ENCODE measurements at places on chromosomes 5 and 9.

DNA sequence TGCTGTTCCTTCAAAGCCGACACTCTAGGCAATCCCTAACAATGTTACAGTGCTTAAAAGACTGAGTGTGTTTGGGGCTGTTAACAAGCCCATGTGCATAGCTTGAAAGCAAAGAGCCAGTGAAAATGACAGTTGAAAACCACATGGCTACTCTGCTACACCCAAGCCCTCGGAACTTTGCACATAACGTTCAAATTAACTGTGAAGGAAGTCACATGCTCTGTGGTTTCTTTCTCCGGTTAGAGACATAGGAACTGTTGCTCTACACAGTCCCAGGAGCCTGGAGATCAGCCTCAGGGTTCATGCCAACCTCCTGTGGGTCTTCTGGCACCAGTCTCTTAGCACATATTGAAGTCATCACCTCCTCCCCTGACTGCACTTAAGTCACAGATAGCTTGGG is 51.1 kb downstream of the C9orf152 start:
- peak; percentile 82 for DNase-seq

GRCh38 chr5:3104429-3105060 is 353.1 kb upstream of the IRX2 start:
- DNase-seq: no peak

GRCh38 chr5:119398727-119399466 is 43.1 kb downstream of the TNFAIP8 start:
- DNase-seq: no peak

GRCh38 chr5:89255845-89256463 is 373.0 kb upstream of the MEF2C start:
- peak; percentile 92 for DNase-seq

DNA sequence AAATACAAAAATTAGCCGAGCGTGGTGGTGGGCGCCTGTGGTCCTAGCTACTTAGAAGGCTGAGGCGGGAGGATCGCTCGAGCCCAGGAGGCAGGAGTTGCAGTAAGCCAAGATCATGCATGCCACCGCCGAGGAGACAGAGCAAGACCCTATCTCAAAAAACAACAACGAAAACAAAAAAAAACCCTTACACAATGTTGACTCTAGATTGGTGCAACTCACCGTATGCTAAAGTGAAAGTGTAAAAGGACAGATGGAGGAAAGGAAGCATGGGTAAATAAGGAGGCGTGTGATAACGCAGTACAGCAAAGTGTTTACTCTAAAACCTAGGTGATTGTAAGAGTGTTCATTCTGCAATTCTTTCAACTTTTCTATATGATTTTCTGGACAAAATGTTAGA is 15.9 kb upstream of the RUFY1 start:
- DNase-seq: peak; percentile 57

- DNase-seq: no peak
Measured at GRCh38 chr5:137280656-137281055, 218.5 kb downstream of the SPOCK1 start.

- no peak for DNase-seq
Measured at GRCh38 chr5:151058891-151059489, 21.8 kb downstream of the TNIP1 start.

- DNase-seq: peak; percentile 31
Measured at GRCh38 chr5:72235725-72236124, 84.3 kb downstream of the MRPS27 start.

- no peak for DNase-seq
Measured at GRCh38 chr9:117375956-117376355, 38.9 kb downstream of the ASTN2 start.

GRCh38 chr5:107821288-107821687 is 150.6 kb upstream of the EFNA5 start:
- DNase-seq: no peak

GRCh38 chr5:56522960-56523359 is 289.8 kb upstream of the ANKRD55 start:
- DNase-seq: no peak

- DNase-seq: no peak
Measured at GRCh38 chr5:91357012-91357634, 26.0 kb downstream of the ARRDC3 start.

DNA sequence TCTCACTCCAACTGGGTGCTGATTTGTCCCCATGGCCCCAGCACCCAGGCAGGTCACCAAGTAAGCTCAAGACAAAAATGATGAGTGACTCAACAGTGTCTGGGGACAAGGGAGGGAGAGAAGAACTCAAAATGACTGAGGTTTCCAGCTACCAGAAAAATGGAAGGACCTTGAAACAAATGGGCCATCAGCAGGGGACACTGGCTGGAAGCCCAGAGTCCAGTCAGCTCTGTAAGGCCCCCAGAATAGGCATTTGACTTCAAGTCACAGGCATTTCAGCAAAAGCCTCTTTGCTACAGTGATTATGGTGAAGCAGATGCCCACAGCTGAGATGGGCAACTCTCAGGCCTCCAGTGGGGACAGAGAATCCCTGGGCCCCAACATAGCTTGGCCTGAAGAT is 139.0 kb upstream of the GABRP start:
- no peak for DNase-seq

DNA sequence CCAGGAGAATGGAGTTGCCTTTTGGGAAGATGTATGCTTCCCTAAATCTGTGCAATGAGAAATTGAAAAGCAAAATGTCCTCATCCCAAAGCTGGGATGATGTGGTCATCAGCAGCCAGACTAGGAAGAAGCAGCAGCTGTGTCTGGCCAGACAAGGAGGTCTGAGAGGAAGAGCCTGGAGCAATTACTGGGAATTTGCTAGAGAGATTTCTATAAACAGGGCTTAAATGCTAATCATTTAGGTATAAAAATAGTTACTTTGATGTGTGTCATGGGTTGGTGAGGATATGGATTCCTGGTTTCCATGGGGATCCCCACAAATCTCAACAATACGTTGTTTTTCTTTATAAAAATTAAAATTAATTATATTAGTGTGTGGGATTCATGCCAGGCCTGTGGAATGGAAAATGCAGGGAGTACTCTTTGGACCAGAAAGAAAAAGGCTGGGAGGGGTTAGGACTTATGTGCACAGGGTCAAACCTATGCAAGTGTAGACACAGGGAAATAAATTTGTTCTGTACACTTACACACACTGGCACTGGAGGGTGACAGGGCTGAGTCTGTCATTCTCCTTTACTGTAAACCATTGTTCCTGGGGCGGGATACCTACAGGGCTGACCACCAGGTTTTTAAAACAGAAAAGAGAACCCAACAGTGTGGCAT is 58.7 kb upstream of the TRPC7 start:
- DNase-seq: no peak

DNA sequence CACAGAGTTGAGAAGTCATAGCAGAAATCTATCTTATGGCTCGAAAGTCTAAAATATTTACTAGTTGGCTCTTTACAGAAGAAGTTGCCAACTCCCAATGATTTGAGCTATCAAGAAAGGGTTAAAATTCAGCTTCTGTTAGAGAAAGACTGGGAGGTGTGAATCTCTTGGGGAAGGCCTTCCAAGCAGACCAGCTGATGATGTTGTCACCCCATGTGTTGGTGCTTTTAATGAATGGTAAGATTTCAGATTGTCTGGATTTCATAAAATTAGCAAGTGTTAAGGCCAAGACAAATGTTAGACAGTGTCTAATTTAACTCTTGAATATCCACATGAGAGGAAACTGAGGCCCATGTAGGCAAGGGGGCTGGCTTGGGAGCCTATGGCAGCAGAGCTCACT is 63.9 kb downstream of the PPARGC1B start:
- DNase-seq: no peak

- DNase-seq: no peak
Measured at GRCh38 chr5:60195083-60195482, 301.6 kb upstream of the PDE4D start.

- DNase-seq: no peak
Measured at GRCh38 chr5:42566652-42567295, 143.5 kb downstream of the GHR start.

DNA sequence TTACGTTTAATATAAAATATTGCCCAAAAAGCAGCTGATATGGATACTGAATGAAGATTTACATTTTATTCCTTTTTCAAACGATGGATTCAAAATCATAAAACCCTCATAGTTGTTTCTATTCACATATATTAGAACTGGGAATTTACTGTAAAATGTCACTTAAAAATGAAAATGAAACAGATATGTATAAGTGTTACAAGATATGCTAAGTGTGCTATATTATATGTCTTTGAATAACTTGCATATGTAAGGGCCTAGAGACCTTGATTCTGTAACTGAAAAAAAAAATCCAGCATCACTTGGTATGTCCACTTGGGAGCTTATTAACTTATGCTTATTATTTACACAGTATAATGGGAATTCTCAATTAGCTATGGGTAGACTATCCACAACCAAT is 43.2 kb downstream of the RFX3 start:
- no peak for DNase-seq

DNA sequence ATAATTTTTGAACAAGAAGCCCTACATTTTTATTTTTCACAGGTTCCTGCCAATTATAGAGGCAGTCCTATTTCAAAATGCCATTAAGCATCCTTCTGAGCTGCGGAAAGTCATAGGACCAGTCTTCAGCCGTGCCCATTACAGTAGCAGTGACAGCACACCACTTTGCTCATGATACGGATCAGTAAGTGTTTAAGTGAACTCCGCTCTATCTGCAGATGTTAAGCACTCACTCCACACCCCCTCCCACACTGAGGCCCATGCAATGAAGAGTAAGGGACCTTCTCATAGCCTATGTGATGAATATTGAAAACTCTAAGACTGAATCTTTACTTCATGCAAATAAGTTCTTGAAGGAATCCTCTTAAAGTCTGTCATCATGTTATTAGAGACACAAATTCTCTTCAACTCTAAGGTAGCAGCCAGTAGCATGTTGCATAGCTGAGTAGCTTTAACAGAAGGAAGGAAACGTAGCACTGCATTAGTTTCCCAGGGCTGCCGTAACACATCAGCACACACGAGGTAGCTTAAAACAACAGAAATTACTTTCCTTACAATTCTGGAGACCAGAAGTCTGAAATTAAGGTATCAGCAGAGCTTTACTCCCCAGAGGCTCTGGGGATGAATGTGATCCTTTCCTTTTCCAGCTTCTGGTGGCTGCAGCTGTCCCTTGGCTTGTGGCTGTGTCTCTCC is 20.3 kb upstream of the TAF11L2 start:
- no peak for DNase-seq

DNA sequence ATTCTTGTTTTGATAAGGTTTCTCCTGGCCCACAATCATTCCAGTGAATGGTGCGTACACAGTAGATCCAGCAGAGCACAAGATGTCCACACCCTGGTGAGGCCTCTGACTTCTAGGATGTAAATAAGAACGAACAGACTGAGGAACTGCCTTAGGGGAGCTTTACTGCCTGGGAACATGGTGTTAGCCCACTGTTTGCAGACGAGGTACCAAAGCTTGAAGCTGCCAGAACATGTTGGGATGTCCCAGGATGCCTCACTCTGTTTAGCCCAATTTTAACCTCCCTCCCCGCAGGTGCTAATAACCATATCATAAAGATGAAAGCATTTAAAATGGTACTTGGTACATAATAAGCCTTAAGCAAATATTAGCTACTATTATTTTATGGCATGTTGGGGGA is 3.5 kb downstream of the LECT2 start:
- no peak for DNase-seq

DNA sequence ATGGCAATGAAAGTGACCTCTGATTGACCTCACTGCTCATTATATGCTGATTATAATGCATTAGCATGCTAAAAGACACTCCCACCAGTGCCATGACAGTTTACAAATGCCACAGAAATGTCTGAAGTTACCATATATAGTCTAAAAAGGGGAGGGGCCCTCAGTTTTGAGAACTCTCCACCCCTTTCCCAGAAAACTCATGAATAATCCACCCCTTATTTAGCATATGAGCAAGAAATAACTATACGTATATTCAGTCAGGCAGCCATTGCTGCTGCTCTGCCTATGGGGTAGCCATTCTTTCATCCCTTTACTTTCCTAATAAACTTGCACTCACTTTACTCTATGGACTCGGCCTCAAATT is 163.1 kb downstream of the ESM1 start:
- DNase-seq: no peak

GRCh38 chr5:6632324-6632887 is 438 bp downstream of the NSUN2 start:
- DNase-seq: peak; percentile 38

DNA sequence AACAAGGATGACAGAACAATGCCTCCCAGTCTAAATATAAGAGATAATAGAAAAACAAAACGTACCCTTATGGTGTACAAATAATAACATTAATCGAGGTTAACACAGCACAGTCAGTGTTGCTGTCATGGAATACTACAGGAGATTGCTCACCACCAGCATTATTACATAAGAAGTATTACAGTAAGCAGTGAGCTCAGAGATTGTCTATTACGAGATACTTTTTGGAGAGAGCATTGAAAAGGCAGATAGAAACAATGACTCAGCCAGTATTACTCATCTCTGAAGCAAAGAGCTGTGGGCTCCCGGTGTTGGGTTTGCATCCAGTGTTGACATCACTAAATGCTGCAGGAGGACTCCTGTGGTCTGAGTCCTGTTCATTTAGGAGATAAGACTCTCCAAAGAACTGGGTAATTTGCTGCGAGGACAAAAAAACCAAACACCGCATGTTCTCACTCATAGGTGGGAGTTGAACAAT is 191.9 kb upstream of the SEMA6A start:
- DNase-seq: peak; percentile 28

- DNase-seq: peak; percentile 32
Measured at GRCh38 chr9:87535817-87536539, 38.3 kb downstream of the DAPK1 start.

DNA sequence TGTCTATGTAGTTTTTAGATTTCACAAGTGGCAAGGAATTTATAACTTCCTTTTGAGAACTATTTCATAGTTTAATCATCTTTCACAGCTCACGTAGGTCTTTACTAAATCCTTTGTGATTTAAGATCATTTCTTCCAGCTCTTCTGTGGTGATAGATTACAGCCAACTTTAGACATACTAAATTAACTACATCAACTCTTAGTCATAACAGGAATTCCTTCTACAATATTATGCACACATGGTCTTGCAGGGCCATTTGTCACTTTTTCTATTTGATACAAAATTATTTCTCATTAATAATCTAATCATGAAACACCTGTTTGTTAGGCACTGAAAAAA is 208.4 kb downstream of the PDE4D start:
- no peak for DNase-seq

- no peak for DNase-seq
Measured at GRCh38 chr5:56567278-56567677, 248.1 kb upstream of the MAP3K1 start.

- no peak for DNase-seq
Measured at GRCh38 chr5:168931638-168932345, 352.6 kb upstream of the PANK3 start.

DNA sequence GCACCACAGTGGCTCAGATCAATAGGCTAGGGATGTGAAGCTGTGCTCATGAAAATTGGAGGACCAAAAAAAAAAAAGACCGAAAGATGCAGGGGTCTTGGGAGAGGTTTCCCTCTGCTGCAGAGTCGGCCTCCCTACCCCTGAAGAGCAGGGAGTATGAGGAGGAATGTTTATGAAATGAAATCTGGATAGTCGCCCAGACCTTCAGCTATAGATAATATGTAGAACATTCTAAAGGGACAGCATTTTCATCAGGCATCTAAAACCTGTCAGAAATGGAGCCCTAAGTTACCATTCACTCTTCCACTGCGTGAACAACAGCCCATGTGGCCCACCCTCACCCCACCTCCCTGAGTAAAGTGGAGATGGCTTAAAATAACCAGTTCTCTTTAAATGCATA is 122.9 kb downstream of the TMEM174 start:
- DNase-seq: no peak

GRCh38 chr9:28301281-28301680 is 728.0 kb upstream of the C9orf72 start:
- no peak for DNase-seq
